CD14-positive monocyte (primary cell): ENCODE measurements at places on chromosomes 5 and 9.

DNA sequence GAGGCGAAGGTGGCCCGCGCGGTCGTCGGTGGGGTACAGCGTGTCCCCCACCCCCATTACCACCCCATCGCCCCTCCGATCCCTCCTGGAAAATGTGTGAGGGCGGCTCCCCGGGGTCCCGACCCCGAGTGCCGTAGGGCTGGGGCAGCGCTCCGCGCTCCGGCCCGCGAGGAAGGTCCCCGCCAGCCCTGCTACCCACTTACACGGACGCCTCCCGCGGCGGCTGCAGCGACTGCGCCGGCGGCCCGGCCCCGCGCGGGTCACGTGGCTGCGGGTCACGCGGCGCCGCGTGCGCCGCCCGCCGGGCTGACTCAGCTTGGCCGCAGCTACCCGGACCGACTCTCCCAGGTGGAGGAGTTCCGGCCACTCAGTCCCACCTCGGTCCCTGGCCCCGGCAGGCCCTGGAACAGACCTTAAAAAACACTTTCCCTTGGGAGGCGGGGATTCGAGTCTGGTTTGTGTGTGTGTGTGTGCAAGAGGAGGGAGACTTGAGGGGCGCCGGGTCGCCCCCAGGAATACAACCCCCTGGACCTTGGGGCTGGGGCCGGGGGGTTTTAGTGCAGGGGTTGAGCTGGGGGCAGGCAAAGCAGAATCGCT lies at the start of gene GNPDA1:
Gene GNPDA1, minus strand, starts transcription at position 236 of the 597 bp plus-strand sequence. CDS start 992 bp downstream, outside the sequence.
- DNase-seq: peak; percentile 84

DNA sequence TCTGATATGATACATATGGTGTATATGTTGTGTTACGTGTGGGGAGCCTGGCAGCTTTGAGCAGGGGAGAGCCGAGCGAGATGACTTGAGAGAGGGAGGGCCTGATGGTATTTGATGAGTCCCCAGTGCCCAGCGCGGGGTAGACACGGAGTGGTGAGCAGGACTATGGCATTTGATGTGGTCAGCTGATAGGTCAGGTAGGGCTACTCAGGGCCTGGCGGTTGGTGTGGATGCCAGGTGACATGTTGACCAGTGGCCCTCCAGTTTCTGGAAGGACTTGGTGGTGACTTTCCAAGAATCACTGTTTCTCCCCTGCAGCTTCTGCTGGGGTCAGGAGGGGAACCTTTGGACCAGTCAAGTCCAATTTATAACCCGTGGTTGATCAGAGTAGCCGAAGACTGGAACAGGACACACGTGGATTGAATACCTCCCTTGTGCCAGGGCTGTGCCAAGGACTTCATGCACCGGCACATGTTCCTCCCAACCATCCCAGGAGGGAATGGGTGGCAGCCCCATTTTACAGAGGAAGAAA lies 148.8 kb downstream of the RGS3 start:
- DNase-seq: no peak

DNA sequence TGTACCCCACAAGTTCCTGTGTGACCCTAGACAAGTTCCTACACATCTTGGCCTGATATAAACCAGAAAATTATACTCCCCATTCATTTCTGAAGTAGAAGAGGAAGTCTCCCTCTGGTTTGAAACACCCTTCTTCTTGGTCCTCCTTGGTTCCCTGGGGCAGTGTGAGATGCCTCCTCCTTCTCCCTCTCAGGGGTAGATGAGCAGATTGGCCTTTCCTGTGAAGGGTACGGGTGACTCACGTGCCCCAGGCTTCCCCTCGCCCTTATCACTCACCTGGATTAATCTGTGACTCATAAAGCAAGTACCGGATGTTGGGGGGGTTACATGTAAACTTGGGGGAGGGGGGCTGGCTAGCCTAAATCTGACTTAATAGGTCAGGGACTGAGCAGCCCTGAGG lies 11.1 kb upstream of the AQP3 start:
- DNase-seq: no peak

- no peak for DNase-seq
These were observed 218.6 kb upstream of the POU5F2 start for GRCh38 chr5:93960042-93960441.

DNA sequence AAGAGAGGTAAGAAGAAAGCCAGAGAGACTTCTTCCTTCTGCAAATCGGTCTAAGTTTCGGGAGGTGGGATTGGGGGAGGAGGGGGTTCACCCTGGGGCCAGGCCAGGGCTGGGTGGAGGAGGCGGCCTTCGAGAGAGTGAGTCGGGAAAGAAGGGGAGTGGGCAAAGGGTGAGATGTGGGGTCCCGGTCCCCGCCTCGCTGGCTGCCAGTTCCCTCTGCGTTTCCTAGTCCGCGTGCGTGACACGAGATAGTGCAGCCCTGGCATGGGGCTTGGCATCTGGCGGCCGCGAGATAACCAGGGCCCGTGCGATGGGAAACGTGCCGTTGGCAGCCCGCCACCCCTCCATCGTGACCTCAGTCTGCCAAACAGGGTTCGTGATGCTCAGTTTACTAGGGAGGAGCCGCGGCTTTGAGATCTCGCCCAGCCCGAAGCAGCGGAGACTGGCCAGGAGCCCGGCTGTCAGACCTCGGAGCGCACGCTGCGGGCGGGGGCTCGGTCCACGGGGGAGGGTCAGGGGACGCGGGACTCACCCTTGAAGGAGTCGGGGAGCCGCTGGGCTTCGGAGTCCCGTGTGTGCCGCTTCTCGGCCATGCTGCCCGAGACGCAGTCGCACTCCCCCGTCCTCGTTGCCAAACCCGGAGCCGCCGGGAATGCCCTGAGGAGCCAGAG lies at the start of gene STOM:
Gene STOM, minus strand, starts transcription at position 656 of the 671 bp plus-strand sequence. Its CDS starts 63 bp downstream, at position 593.
- peak; percentile 68 for DNase-seq

- DNase-seq: no peak
These were observed 51.7 kb upstream of the SLC27A6 start for GRCh38 chr5:128913551-128913950.

- peak; percentile 94 for DNase-seq
These were observed 2.3 kb upstream of the HK3 start for GRCh38 chr5:176901260-176902101.

- DNase-seq: no peak
These were observed 137.8 kb downstream of the SPOCK1 start for GRCh38 chr5:137361280-137361679.

DNA sequence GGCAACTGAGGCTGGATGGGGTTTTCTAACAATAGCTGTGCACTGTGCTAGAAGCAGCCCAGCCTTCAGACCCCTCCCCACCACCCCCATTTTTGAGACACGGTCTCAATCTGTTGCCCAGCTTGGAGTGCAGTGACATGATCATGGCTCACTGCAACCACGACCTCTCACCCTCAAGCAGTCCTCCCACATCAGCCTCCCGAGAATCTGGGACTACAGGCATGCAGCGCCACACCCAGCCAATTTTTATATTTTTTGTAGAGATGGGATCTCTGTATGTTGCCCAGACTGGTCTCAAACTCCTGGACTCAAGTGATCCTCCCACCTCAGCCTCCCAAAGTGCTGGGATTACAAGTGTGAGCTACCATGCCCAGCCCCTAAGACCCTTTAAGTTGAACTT lies 182.5 kb downstream of the DRD1 start:
- DNase-seq: no peak

- no peak for DNase-seq
These were observed 26.6 kb downstream of the HABP4 start for GRCh38 chr9:96476591-96476990.

- no peak for DNase-seq
These were observed 28.4 kb upstream of the PRDM12 start for GRCh38 chr9:130635721-130636647.

GRCh38 chr5:75640395-75640794 lies 29.1 kb downstream of the ANKDD1B start:
- DNase-seq: no peak

GRCh38 chr5:181108578-181109165 lies 22.3 kb downstream of the OR2V1 start:
- no peak for DNase-seq
